ENCODE measurements at places on chromosomes 2 and 18. TPM values are rescaled to one million over a fixed set of nuclear protein-coding genes. Genes with fewer than 3 reads are reported as not detected.

The FN1 gene
- total RNA-seq = 3,444 TPM

The TSPYL6 gene
- not detected for total RNA-seq

The LYG2 gene
- total RNA-seq = not detected

The CYS1 gene
- 5.1 TPM for total RNA-seq

The ACMSD gene
- total RNA-seq = not detected

The HOXD8 gene
- total RNA-seq = not detected

The C2orf81 gene
- total RNA-seq = 1.5 TPM

The TDRD15 gene
- not detected for total RNA-seq

The IGFBP2 gene
- 36.3 TPM for total RNA-seq

The CDH7 gene
- total RNA-seq = not detected

The GPR75 gene
- total RNA-seq = 1.8 TPM

The ODC1 gene
- 86.4 TPM for total RNA-seq

The IL36RN gene
- not detected for total RNA-seq

The CCDC195 gene
- total RNA-seq = not detected

The MRO gene
- total RNA-seq = under 0.01 TPM

The ARHGEF4 gene
- total RNA-seq = 0.83 TPM

The LBX2 gene
- 3.0 TPM for total RNA-seq

The RNF152 gene
- total RNA-seq = 24.4 TPM

The CD207 gene
- total RNA-seq = not detected
